Right ventricle myocardium superior (tissue), 1 donor: ENCODE measurements at places on chromosomes 5 and 9.

- DNase-seq = no peak
These were observed 37.3 kb downstream of the SPTLC1 start for GRCh38 chr9:92077888-92078287.

GRCh38 chr9:12185856-12186255, 507.3 kb upstream of the TYRP1 start:
- no peak for DNase-seq

GRCh38 chr5:53089481-53089991, 20.0 kb downstream of the MOCS2 start:
- DNase-seq = no peak

DNA sequence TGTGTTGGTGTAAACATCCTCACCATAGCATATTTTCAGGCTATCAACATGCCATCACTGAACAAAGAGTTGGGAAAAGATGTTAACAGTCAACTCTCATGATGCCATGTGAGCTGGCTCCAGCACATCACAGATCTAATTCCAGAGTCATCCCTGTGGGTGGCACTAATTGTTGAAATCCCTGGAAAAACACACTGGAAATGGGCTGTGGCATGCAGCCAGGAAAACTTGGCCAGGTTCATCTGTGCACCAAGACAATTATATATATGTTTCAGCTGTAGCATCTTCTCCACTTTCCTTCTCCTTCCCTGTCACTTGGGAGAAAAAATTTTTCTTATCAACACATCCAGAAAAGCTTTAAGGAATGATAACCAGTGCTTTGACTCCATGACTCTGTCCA, 313.7 kb downstream of the TRIM32 start:
- DNase-seq = no peak

DNA sequence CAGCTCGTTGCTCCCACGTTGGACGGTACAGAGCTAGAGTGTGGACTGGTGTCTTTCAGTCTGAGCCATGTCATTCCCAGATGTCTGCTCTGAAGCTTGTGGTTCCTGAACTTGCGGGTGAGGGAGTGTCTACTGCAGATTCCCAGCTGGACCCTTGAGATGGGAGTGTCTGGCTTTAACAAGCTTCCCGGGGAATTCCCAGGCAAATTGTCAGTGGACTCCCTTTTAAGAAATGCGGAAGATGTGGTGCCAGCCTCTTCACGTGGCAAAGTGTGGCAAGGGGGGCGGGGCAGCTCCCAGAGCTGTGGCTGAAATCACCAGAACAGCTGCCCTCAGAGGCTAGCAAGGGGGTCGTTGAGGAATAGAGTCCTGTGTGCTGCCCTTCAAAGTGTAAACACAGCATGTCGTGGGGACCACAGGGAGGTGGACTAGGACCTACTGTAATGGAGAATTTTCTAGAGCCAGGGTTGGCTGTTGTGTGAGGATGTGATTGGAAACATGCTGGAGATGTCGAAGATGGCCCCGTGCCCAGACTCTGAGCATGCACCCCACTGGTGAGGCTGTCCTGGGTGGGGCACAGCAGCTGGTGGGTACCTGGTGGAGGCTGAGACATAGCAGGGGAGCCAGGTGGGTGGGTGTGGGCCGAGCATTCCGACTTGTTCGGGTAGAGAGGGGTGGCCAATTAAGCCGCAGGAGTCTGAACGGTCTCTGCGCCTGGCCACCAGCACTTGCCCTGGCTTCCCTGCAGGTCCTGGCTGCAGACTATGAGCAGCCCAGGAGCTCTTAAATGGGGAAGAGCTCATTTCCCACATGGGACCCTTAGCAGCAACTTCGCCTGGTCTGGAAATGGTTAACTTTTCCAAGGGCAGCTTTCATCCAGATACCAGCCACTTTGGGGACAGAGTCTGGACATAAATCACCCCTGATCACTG, 37.4 kb downstream of the PRRX2 start:
- DNase-seq = no peak
